ENCODE measurements at places on chromosomes 13 and 19.
A peak's percentile ranks its signal among the peaks of the same experiment; 100 is the strongest.

GRCh38 chr13:31119526-31119925 is 42.2 kb downstream of the HSPH1 start:
- DNase-seq = no peak

DNA sequence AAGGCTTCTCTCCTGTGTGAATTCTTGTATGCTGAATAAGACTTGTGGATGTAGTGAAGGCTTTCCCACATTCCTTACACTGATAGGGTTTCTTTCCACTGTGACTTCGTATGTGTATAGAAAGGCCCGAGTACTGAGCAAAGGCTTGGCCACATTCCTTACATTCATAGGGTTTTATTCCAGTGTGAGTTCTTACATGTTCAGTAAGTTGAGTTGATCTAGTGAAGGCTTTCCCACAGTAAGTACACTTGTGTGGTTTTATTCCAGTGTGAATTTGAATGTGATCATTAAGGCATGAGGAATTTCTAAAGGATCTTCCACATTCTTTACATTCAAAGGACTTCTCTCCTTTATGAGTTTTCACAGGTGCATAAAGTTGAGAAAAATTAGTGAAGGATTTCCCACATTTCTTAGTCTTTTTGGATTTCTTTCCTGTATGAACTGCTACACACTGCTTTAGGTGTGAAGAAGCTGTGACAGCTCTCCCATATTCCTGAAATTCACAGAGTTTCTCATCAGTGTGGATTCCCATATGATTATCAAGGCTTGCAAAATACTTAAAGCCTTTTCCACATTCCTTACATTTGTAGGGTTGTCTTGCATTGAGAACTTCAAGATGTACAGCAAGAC is 10.4 kb downstream of the ZNF561 start:
- no peak for DNase-seq

GRCh38 chr19:47595944-47596343 is 13.0 kb upstream of the BICRA start:
- no peak for DNase-seq

- no peak for DNase-seq
Measured at GRCh38 chr19:57830071-57830602, at the start of gene ZNF587B. TSS of gene ZNF587B (plus strand) at chr19:57830299. CDS start at chr19:57830529, 230 bp downstream.

GRCh38 chr13:46468570-46469463 is 81.8 kb upstream of the RUBCNL start:
- DNase-seq = no peak

GRCh38 chr19:57613941-57614743 is at the start of gene ZNF134:
TSS of gene ZNF134 (plus strand) at chr19:57614242. CDS start at chr19:57619469, 5,227 bp downstream.
- peak; percentile 82 for DNase-seq

- DNase-seq = no peak
Measured at GRCh38 chr13:24301434-24301833, 7.9 kb upstream of the C1QTNF9 start.

DNA sequence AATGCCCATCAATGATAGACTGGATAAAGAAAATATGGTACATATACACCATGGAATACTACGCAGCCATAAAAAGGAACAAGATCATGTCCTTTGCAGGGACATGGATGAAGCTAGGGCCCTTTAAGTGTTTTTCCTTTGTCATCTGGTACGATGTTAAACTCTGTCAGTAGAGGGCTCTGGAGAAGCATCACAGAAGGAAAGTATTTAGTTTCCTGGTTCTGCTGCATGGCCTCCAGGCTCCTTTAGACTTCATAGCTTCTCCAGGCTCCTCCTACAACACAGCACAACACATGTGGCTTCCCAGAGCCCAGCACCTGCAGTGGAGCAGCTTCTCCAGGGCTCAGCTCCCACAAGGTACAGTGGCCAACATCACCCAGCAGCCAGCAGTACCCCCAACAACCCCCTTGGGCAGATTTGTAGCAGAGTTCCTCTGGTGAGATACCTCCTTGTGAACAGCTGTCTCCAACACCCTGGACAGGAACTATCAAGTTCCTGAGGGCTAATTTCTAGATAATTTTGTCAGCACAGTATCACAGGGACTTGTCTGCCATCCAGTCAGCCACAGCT is 63.4 kb downstream of the KCTD12 start:
- DNase-seq = no peak

DNA sequence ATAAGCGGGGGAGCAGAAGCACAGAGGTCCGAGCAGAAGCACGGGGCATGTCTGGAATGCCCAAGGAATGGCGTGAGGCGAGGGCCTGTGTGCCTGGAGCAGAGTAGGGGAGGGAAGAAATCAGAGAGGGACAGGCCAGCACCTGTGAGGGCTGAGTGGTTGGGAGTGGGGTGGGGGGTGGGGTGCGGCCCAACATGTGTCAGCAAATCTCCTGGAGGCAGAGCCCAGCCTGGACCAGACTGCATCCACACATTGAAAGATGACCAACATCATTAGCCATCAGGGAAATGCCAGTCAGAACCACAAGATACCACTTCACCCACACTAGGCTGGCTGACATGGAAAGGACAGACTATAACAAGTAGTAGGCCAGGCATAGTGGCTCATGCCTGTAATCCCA is 11.2 kb downstream of the CLASRP start:
- DNase-seq = no peak

GRCh38 chr19:54418930-54419800 is 3.9 kb downstream of the TTYH1 start:
- no peak for DNase-seq

- no peak for DNase-seq
Measured at GRCh38 chr19:41802770-41803169, 6.4 kb downstream of the CEACAM3 start.

DNA sequence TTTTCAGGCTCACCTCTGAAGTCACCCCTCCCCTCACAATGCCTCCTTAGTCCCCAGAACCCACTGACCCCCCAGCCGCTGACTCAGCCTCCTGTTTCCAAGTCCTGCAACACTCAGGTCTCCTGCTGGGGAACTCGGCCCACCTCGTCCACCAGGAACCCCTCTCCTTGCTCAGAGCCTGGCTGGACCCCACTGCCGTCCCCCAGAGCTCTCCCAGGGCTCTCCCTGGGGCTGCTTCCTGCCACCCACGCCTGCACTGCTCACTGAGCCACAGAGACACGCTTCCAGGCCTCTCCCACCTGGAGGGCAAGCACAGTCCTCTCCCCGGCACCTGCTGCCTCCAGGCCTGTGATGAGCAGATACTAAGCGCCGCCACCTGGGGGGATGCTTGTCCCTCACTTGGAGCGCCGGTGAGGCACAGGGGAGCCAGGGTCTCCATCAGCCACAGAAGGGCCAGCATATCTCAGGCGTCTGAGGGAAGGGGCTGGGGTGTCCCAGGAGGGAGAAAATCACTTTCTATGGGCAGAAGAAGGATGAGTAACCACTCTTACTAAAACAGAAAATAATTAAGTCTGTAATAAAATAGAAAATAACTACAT is 53.8 kb downstream of the KLF2 start:
- no peak for DNase-seq

DNA sequence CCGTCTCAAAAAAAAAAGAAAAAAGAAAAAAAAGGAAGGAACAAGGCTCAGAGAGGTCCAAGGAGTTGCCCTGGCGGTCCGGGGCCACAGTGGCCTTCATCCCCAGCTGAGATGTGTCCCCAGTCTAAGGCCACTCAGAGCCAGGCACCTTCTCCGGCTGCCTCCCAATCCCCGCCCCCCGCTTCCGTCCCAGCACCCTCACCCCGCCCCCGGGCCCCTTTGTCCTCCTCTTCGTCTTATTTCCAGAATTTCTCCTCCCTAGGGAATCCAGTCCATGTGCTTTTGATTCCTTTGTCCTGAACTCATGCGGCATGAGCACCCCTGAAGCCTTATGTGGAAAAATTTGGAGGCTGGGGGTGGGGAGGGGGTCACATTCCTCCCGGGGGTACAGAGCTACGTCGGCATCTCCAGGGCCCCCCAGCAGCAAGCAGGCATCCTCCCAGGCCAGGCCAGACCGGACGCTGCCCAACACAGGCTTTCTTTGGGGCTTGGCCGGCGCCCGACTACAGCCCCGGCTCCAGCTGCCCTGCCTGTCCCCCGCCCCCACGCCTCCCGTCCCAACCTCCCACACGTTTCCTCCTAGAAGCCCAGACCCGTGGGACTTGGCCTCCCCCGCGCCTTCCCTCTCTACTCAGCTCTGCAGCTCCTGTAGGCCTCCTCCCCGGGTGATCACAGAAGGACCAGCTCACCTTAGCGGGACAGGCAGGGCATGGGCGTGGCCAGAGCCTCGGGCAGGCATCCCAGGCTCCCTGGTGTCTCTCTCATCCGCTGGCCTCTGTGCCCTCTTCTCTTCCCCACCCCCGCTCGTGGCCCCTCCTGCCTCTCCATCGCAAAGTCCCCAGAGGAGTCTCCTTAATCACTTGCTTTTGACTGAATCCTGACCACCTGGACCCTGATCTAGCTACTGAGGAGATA is 17.8 kb upstream of the ADGRE5 start:
- no peak for DNase-seq

GRCh38 chr19:5680084-5680436 is 256 bp downstream of the MICOS13 start:
- DNase-seq = no peak

- peak; percentile 9 for DNase-seq
Measured at GRCh38 chr13:111539791-111540446, 219.5 kb downstream of the TEX29 start.

GRCh38 chr13:43731296-43731695 is 55.5 kb downstream of the ENOX1 start:
- DNase-seq = no peak

- no peak for DNase-seq
Measured at GRCh38 chr13:108357228-108357627, 87.7 kb downstream of the TNFSF13B start.

GRCh38 chr13:43766725-43767124 is 20.0 kb downstream of the ENOX1 start:
- no peak for DNase-seq

- DNase-seq = no peak
Measured at GRCh38 chr13:109380457-109380856, 405.9 kb downstream of the IRS2 start.

- no peak for DNase-seq
Measured at GRCh38 chr13:35356572-35356971, 119.9 kb downstream of the MAB21L1 start.

- no peak for DNase-seq
Measured at GRCh38 chr13:25088562-25089221, 7.2 kb upstream of the PABPC3 start.

- no peak for DNase-seq
Measured at GRCh38 chr13:47798906-47799305, 202.2 kb downstream of the SUCLA2 start.

DNA sequence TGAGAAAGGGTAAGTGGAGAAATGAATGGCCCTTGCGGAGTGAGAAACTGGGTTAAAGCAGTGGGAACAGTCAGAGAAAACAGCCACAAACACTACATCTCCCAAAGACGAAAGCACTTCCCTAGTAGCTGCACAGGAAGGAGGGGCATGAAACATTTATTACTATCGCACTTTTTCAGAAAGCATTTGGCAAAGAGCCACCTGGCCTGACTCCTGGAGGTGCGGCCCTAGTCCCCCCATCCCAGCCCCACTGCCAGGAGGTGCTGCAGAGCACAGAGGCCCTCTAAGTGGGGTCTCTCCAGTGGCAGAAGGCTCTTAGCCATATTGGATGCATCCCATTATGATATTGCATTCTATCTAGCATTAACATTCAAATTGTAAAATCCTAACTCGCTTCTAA is 55.8 kb downstream of the MTMR6 start:
- DNase-seq = no peak

DNA sequence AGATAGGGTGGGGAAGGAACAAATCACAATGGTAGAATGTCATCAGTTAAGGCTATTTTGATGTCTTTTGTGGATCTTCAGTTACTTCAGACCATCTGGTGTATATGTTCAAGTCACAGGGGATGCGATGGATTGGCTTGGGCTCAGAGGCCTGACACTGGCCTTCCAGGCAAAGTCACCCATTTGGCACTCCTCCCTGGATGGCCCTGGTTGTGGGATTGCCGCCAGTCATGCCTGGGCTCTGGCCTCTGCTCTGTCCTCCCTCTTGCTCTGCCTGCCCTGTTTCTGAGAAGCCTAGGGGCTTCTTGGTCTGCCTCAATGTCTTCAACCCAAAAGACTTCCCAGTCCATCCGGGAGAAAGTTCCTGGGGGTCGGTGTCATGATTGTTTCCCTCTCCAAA is 50.2 kb downstream of the ZNF146 start:
- DNase-seq = no peak
